ENCODE measurements at places on chromosomes 16 and 17. TPM values are rescaled to one million over a fixed set of nuclear protein-coding genes. Genes with fewer than 3 reads are reported as not detected.

The MEIOB gene
- not detected for total RNA-seq

- H3K27me3 ChIP-seq: no peaks in the 10 kb centered on the region
- H3K36me3 ChIP-seq: no peaks in the 10 kb centered on the region
- H3K4me3 ChIP-seq: no peak overlapping the region
- no peaks in the 10 kb centered on the region for H3K4me1 ChIP-seq
These were observed 37.5 kb downstream of the LGALS9 start for GRCh38 chr17:27668488-27668823.

The KRTAP2-1 gene
- not detected for total RNA-seq

The DHX58 gene
- not detected for total RNA-seq

The SEZ6 gene
- 0.30 TPM for total RNA-seq

DNA sequence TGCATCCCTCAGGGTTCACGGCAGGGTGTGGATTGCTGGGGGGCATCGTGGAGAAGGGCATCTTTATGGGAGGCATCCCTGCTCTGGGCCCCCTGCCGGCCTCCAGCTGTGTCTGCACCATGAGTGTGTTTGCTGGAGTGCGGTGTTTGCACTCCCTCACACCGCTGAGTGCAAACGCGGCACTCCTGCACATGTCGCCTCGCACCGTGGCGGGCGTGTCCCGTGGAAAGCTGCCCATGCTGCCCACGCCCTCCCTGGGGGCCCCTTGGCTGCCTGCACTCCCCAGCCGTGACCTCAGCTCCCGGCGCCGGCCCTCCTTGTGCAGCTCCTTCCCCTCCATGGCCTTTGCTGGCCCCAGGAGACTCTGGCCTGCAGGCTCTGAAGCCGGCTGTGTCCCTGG is 74.6 kb upstream of the ZNF750 start:
- H3K36me3 ChIP-seq: peaks cover 7% of the 10 kb centered on the region
- no peak for DNase-seq
- no peaks in the 10 kb centered on the region for H3K27me3 ChIP-seq
- no peak overlapping the region for H3K4me3 ChIP-seq
- peaks cover 4% of the 10 kb centered on the region for H3K4me1 ChIP-seq

DNA sequence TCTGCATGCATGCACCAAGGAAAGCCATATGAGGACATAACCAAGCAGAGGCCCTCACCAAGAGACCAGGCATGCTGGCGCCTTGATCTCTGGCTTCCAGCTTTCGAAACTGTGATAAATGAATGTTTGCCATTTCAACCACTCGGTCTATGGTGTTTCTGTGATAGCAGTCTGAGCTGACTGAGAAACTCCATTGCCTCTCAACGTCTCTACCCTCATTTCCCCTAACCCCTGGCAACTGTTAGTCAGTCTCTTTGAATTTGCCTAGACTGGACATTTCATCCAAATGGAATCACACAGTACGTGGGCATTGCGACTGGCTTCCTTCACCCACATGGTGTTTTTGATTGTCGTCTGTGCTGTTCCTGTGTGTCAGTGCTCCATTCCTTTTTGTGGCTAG is 88.0 kb upstream of the MPHOSPH6 start:
- no peak overlapping the region for H3K4me3 ChIP-seq
- peaks cover 45% of the 10 kb centered on the region for H3K27me3 ChIP-seq

- DNase-seq: no peak
- peaks cover 32% of the 10 kb centered on the region for H3K27me3 ChIP-seq
- H3K36me3 ChIP-seq: no peaks in the 10 kb centered on the region
- no peak overlapping the region for H3K27ac ChIP-seq
- H3K4me3 ChIP-seq: no peak overlapping the region
These were observed 381.8 kb upstream of the MAF start for GRCh38 chr16:79982361-79982760.

The P2RX5 gene
- 1.6 TPM for total RNA-seq

The KCNG4 gene
- not detected for total RNA-seq

- no peak overlapping the region for H3K4me3 ChIP-seq
- H3K27ac ChIP-seq: no peak overlapping the region
- H3K4me1 ChIP-seq: peaks cover 24% of the 10 kb centered on the region
- H3K36me3 ChIP-seq: no peaks in the 10 kb centered on the region
- DNase-seq: no peak
These were observed 77.8 kb downstream of the RTN4RL1 start for GRCh38 chr17:1947229-1947742.

- peaks cover 14% of the 10 kb centered on the region for H3K4me1 ChIP-seq
- no peak for DNase-seq
- H3K36me3 ChIP-seq: no peaks in the 10 kb centered on the region
- H3K27ac ChIP-seq: no peak overlapping the region
- no peaks in the 10 kb centered on the region for H3K27me3 ChIP-seq
These were observed 27.8 kb downstream of the PIPOX start for GRCh38 chr17:29070781-29071180.

DNA sequence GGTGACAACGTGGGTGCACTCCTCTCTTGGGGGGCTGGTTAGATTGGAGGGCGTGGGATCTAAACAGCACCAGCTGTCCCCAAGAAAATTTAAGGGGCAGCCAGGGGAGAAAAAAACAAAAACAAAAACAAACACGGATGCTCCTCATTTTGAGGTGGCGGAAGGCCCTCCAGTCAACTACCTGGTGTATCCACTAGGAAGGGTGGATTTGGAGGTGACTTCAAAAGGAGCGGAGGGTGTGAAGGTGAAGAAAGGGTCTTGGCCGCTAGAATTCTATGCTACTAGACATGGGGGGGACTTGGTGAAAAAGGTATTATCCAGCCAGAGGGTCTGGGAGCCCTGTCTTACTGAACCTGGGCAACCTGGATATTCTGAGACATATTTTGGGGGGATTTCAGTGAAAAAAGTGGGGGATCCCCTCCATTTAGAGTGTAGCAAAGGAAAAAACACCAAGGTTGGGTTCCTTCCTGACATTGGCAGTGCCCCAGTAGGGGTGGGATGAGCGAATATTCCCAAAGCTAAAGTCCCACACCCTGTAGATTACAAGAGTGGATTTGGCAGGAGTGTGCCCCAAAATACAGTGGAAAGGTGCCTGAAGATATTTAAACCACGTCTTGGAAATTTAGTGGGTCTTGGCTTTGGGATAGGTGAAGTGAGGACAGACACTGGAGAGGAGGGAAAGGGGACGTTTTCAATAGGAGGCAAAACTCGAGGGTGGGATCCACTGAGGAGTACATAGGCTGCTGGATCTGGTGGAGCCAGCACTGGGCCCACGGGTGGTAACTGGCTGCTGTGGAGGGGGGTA is 454 bp upstream of the FGF11 start:
- peaks cover 6% of the 10 kb centered on the region for H3K36me3 ChIP-seq
- no peak for DNase-seq
- H3K27me3 ChIP-seq: peaks cover 79% of the 10 kb centered on the region
- peak overlapping the region; percentile 52 for H3K27ac ChIP-seq

The ADAP2 gene
- 2.2 TPM for total RNA-seq

The KRT20 gene
- not detected for total RNA-seq

The FOXC2 gene
- total RNA-seq: 0.11 TPM

DNA sequence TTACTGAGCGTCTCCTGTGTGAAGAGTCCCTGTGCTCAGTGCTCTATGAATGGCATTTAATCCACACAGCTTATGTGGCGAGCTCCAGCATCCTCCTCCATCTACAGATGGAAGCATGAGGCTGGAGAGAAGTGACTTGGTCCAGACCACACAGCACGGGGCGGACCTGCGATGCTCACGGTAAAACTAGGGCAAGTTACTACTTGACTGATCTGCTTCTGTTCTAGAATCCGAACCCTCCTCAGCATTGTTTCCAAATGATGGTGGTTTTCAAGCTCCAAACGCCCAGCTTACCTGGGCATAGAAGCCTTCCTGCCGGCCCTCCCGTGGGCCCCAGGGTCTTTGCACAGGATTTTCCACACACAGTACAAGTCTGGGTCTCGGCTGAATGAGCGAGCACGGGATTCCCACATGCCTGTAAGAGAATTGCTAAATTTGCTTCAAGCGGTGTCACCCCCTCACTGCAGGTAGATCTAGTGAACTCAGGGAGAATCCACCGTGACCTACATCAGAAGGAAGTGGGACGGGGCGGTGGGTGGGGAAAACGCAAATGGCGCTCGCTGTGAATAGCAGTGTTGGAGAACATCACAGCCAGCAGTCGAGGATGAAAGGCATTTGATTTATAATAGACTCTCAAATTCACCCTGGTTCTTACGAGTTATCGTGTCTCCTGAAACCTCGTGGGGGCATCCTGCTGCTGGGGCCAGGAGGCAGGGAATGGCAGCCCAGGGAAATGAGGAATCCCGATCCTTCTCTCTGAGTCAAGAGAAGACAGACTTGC is 101.1 kb downstream of the CMIP start:
- no peak overlapping the region for H3K27ac ChIP-seq
- H3K4me1 ChIP-seq: peaks cover 46% of the 10 kb centered on the region
- H3K4me3 ChIP-seq: no peak overlapping the region

- H3K27me3 ChIP-seq: no peaks in the 10 kb centered on the region
- H3K4me3 ChIP-seq: no peak overlapping the region
- no peak for DNase-seq
- H3K27ac ChIP-seq: no peak overlapping the region
- no peaks in the 10 kb centered on the region for H3K4me1 ChIP-seq
- H3K36me3 ChIP-seq: peaks cover 8% of the 10 kb centered on the region
These were observed 94.1 kb downstream of the RPGRIP1L start for GRCh38 chr16:53609536-53609935.

DNA sequence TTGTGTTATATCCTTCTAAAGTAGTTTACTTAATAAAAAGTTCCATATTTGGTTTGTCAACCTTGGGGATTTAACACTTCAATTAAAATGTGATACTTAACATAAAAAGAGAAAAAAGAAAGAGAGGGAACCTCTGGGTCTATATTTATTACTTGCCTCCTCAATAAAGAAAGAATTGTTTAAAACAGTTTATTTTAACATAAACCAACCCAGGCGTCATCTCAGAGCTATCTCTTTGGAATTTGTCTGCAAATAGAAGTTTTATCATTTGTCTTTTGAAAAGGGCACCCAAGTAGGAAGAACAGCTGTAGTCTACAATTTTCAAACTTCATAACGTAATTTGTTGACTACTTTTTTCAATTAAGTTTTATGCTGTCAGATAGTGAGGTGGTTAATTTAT is 364.1 kb downstream of the KCNJ2 start:
- no peaks in the 10 kb centered on the region for H3K4me1 ChIP-seq
- no peak overlapping the region for H3K4me3 ChIP-seq
- H3K27ac ChIP-seq: no peak overlapping the region
- no peaks in the 10 kb centered on the region for H3K36me3 ChIP-seq

The KRT17 gene
- not detected for total RNA-seq

DNA sequence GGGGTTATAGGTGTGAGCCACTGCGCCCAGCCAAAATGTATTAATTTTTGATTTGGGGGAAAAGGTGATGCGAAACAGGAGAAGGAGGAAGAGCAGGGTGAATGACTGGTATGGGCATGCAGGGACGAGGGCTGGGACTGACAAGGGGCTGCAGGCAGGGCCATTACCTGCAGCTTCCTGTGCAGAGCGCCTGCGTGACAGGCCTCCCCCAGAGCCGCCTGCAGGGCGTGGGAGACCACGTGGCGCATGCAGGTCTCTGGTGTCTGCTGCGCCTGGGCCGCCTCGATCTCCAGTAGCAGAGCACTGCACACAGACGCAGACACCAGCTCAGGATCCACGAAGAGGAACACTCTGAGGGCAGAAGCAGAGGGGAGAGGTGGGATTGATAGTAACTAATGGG is 32.4 kb downstream of the PIK3R6 start:
- H3K36me3 ChIP-seq: no peaks in the 10 kb centered on the region
- H3K27me3 ChIP-seq: no peaks in the 10 kb centered on the region
- H3K4me3 ChIP-seq: no peak overlapping the region
- H3K4me1 ChIP-seq: peaks cover 6% of the 10 kb centered on the region

GRCh38 chr16:68351991-68352431 is 41.2 kb downstream of the PRMT7 start:
- H3K27ac ChIP-seq: no peak overlapping the region
- no peak overlapping the region for H3K4me3 ChIP-seq
- H3K36me3 ChIP-seq: peaks cover 6% of the 10 kb centered on the region
- no peaks in the 10 kb centered on the region for H3K27me3 ChIP-seq
- no peaks in the 10 kb centered on the region for H3K4me1 ChIP-seq

DNA sequence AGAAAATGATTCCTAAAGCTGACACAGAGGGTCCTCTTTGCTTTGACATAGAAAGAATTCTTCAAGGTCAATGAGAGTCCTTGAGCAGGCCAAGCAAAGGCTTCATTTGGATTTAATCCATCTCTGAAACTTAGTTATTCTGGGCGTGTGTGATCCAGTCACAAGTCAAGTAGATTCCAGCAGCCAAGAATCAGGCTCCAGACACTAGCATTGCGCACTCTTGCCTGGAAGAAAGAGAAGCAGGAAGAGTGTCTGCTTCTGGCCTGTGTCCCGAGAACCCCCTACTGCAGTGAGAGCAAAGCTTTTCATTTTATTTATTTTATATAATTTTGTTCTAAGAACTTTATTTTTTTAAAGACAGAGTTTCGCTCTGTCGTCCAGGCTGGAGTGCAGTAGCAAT is 88.2 kb upstream of the CACNG5 start:
- peaks cover 33% of the 10 kb centered on the region for H3K4me1 ChIP-seq
- DNase-seq: no peak
- H3K27me3 ChIP-seq: no peaks in the 10 kb centered on the region
- no peak overlapping the region for H3K27ac ChIP-seq
- no peaks in the 10 kb centered on the region for H3K36me3 ChIP-seq

The KRTAP4-12 gene
- not detected for total RNA-seq

- peak overlapping the region; percentile 77 for H3K4me3 ChIP-seq
- peaks cover 23% of the 10 kb centered on the region for H3K4me1 ChIP-seq
- peaks cover 10% of the 10 kb centered on the region for H3K36me3 ChIP-seq
- no peak overlapping the region for H3K27ac ChIP-seq
These were observed 3.9 kb downstream of the VPS35L start for GRCh38 chr16:19559242-19559910.

GRCh38 chr17:61469949-61470348 is 17.7 kb downstream of the TBX4 start:
- DNase-seq: no peak
- H3K4me1 ChIP-seq: peaks cover 6% of the 10 kb centered on the region
- no peak overlapping the region for H3K4me3 ChIP-seq
- no peaks in the 10 kb centered on the region for H3K36me3 ChIP-seq
- no peak overlapping the region for H3K27ac ChIP-seq

DNA sequence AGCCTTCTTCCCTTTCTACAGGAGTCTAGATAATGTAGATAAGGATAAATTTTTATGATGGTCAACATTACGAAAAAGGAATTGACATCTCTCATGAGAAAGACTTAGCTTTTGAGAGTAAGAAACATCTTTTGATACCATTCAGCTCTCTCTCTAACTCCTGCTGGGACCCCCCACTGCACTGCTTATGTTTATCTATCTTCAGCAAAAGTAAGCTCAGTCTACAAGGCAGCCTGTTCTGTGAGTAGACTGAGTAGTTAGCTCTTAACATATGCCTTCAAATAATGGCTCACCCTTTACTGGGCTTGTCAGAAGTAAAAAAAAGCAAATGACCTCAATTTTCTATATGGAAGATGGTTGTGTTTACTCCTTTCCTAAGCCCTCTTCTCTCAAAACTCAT is 372.2 kb upstream of the CDH11 start:
- H3K4me1 ChIP-seq: no peaks in the 10 kb centered on the region
- peaks cover 2% of the 10 kb centered on the region for H3K36me3 ChIP-seq
- H3K4me3 ChIP-seq: no peak overlapping the region
- no peak overlapping the region for H3K27ac ChIP-seq

GRCh38 chr16:21222495-21223337 is 10.8 kb upstream of the ANKS4B start:
- DNase-seq: no peak
- H3K4me3 ChIP-seq: no peak overlapping the region
- peaks cover 2% of the 10 kb centered on the region for H3K4me1 ChIP-seq
- peaks cover 15% of the 10 kb centered on the region for H3K27me3 ChIP-seq
- H3K36me3 ChIP-seq: no peaks in the 10 kb centered on the region

GRCh38 chr16:84893849-84894599 is 74.2 kb downstream of the CRISPLD2 start:
- peaks cover 4% of the 10 kb centered on the region for H3K27me3 ChIP-seq
- no peak overlapping the region for H3K4me3 ChIP-seq
- DNase-seq: no peak
- peaks cover 22% of the 10 kb centered on the region for H3K4me1 ChIP-seq
- H3K36me3 ChIP-seq: no peaks in the 10 kb centered on the region

Measured in neural crest cell (in vitro differentiated cells).